Naive thymus-derived CD8-positive, alpha-beta T cell (primary cell): ENCODE measurements at places on chromosomes 7 and 10.

- DNase-seq, result no peak
Observed at GRCh38 chr10:118173296-118173695, 126.6 kb upstream of the RAB11FIP2 start.

- DNase-seq, result no peak
Observed at GRCh38 chr10:88840104-88840503, 11.5 kb downstream of the ANKRD22 start.

DNA sequence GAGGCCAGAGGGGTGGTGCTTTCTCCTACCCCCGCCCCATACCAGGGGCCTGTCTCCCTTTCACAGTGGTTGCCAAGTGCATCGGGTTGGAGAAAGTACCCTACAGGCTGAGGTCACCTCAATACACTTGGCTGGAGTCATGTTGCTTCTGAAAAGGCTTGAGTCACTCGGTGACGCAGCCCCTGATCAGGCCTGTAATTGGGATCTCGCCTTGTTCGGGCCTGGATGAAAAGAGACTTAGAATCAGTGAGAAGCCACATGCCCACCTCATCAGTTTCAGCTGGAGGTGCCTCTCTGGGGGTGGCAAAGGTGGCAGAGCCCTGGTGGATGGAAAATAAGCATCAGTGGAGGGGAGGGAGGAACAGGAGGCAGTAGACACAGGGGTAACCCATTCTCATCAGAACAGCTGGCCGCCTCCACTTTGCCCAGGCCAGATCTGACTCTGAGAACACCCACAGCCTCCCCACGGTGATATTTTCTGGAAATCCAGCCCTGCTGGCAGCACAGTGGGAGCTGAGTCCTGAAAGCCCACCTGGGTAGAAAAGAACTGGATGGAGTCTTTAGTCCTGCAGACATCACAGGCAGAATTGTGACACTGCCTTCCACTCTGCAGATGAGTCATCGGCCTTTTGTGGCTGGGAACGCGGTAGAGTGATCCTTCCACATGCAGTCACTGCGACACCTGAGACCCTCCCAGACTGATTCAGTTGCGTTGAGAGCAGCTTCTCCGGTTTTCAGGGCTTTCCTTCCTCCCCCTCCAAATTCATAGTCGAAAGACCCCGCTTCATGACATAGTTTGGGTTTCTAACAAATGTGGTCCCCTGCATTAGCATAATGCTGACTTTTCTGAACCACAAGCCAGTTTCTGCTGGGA lies 108.0 kb downstream of the GRK5 start:
- DNase-seq, result no peak

- DNase-seq, result no peak
Observed at GRCh38 chr10:86402283-86402941, 35.8 kb upstream of the GRID1 start.

DNA sequence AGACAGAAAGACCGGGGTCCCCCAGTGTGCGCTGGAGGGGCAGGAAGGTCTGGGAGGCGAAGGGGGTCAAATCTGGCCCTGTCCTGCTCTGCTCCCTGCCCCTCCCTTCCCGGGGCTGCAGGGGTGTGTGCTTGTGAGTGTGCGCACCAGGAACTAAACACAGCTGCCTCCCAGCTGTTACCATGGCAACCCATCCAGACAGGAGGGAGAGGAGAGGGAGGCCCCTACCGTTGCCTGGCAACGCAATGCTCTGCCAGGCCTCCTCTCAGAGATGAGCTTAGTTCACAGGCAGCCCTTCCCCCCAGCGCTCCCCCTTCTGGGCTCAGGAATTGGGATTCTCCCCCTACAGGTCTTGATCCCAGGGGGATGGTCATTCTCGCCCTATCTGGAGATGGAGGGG lies 6.1 kb downstream of the NYAP1 start:
- DNase-seq, result no peak

GRCh38 chr7:111571720-111572119 lies 9.4 kb upstream of the IMMP2L start:
- DNase-seq, result no peak

DNA sequence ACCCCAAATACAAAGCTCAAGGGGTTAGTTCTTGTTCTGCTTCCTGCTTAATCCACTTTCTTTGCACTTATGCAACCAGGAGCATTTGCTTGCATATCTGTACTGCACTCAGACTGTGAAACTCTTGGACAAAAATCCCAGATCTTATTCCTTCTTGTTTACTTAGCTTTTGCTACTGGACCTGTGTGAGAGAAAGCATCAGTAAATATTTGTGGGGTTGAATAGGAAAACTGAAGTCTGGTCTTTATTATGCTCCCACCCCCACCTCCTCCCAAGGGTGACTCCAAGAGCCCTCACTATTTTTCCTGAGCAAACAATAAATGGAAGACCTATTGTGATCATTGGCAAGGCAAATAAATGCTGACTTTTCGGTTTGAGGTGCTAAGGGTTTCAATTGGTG lies 57.1 kb upstream of the VSTM2A start:
- DNase-seq, result no peak

DNA sequence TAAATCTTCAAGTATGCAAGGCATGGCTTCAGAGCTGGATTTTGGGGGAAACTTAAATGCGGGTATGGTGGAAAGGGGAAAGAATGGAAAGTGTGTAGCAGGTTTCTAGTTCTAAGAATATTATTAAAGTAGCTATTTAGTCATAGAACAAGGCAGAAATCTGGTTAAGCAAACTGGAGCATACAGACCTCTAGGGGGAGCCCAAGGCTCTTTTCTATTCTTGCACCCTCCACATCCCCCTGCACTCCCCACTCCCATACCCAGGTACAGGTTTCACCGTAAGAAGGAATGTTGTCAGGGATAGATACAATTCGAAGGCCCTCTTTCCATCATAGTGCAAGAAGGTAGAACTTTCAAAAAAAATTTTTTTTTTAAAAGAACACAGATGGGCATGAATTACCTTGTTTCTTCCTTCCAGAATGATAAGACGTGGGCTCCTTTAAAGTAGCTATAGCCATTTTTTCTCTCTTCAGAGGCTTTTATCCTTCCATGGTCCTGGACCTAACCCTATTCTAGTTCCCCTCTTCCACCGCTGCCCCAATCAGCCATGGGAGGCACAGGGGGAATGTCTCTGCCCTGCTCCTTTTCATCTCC lies 41.5 kb upstream of the SMIM30 start:
- DNase-seq, result no peak

DNA sequence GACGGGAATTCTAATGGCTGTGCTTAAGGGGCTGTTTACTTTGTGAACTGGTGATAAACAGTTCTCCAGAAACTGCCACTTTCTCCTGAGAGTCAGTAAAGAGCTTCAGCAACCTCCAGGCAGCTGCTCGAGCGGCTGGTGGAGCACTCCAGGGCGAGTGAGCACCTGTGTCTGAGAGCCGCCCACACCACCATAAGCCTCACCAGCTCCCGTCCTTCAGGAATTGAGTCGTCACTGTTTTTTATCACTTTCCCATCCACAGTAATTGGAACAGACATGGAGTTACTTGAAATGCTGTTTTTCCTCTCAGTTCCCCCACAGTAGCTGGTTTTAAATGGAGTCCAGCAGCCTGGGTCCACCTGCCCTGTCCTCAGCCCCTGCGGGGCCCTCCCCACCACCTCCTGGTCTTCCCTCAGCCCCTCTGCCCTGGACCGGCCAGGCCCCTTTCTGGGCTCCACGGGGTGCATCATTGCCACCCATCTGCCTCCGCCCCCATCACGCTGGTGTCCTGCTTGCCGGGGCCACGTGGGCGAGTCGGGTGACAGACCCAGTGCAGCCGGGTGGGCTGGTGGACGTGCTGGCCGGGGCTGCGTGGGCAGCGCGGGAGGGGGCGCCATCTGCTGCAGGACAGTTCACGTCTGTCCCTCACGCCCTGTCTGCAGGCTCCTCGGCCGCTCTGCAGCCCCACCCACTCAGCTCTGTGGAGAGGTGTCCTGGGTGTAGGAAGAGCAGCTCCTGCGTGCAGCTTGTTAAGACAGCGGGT lies 56.0 kb downstream of the NKX6-2 start:
- DNase-seq, result no peak

GRCh38 chr7:106012935-106013439 lies 49.9 kb downstream of the CDHR3 start:
- no peak for DNase-seq

DNA sequence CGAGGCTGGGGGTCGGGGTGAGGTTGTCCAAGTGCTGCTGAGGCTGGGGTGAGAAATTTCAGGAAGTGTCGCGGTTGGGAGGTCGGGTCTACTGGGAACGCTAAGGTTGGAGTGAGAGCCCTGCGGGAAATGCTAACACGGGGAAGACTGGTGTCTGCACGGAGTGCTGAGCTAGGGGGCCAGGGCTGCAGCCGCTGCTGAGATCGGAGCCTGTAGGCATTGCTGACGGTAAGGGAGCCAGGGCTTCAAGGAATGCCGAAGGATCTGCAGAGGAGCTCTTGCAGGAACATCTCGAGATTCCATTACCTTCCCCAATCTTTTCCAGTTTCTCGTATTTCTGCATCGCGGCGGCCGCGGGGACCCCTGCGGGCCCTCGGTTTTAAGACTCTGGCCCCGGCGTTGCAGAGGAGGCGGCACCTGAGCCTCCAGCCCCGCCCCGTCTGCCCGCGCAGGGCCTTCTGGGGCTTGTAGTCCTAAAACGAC lies at the start of gene CDK5:
CDK5 (minus strand) TSS at position 392 of the 483 bp plus-strand sequence; CDS start at position 343, 49 bp downstream.
- DNase-seq, result no peak

- no peak for DNase-seq
Observed at GRCh38 chr7:25832929-25833328, 319.1 kb upstream of the NFE2L3 start.

DNA sequence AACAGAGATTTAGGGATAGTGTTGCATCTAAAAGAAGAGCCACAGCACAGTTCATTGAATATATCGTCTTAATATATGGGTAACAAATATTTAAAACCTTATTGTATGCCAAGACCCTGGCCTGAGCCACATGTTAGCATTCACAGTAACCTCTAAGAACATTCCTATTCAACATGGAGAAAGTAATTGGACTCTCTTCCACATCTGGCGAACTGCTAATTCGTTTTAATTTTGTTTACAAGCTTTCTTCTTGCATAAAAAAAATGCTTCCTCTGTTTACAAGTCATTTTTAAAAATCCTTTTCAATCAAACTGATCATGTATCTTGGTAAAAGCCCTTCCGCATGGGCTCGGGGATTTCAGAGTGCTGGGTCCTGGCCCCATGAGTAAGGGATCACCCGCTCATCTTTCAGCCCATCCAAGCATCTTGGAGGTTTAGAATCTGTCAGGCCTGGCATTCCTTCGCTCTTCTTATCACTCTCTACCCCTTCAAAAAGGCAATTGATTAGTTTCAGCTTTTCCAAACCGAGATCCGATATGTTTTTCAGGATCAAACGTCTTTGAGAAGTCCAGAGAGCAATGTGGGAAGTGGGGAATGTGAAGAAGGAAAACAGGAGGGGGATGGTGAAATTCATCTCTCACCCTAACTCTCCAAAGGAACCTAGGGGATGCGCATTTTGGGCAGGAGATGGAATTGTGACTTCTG lies 7.3 kb downstream of the TWIST1 start:
- no peak for DNase-seq

- DNase-seq, result no peak
Observed at GRCh38 chr7:155953781-155954549, 141.7 kb upstream of the SHH start.

GRCh38 chr10:44267007-44267406 lies 117.9 kb downstream of the CXCL12 start:
- DNase-seq, result no peak

DNA sequence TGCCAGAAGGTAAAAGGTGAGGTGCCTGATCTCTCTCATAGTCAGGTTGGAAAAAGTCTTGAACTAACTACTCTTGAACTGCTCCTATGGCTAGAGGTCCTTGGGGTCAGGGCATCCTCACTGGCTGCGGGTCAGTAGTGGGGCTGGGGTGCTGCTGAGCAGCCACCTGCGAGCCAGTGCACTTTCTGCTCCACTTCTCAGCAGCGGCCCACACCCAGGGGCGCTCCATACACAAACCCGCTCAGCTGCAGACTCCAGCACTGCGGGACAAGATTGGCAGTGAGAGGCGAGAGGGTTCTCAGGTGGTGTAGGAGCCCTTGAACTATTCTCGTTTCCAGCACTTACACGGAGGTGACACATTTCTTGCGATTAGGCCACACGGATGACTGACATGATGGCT lies 6.0 kb downstream of the ABCA13 start:
- DNase-seq, result no peak

DNA sequence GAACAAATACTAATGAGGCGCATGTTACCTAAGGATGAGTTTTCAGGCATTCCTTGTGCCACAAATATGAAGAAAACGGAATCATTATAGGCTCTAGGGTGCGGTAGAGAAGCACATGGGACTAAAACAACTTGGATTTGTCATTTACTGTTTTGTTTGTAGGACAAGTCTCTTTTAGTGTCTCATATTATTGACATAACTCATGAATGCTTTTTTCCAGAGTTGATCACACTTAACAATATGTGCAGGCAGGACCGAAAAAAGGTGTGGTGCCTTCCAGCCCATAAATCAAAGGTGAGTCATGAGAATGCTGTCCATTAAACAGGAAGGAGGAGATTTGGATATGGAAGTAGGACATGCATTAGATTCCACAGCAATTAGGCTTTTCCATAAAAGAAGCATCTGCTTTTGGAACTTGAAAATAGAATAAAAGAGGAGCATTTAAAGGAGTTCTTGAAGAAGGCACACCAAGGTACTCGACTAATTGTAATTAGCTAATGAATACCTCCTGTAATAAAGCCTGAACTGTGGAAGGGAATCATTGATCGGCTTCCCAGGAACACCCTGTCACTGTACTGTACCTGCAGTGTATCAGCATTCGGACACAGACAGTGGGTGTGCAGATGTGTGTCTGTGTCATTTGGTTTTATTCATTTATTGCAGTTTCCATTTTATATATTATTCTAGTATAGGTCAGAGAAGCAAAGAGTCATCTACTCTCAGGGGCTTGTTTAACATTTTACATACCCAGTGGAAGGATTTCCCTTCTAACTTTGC lies 119.7 kb upstream of the KLF14 start:
- DNase-seq, result no peak

GRCh38 chr10:86657396-86658011 lies 3.2 kb downstream of the OPN4 start:
- DNase-seq, result no peak

DNA sequence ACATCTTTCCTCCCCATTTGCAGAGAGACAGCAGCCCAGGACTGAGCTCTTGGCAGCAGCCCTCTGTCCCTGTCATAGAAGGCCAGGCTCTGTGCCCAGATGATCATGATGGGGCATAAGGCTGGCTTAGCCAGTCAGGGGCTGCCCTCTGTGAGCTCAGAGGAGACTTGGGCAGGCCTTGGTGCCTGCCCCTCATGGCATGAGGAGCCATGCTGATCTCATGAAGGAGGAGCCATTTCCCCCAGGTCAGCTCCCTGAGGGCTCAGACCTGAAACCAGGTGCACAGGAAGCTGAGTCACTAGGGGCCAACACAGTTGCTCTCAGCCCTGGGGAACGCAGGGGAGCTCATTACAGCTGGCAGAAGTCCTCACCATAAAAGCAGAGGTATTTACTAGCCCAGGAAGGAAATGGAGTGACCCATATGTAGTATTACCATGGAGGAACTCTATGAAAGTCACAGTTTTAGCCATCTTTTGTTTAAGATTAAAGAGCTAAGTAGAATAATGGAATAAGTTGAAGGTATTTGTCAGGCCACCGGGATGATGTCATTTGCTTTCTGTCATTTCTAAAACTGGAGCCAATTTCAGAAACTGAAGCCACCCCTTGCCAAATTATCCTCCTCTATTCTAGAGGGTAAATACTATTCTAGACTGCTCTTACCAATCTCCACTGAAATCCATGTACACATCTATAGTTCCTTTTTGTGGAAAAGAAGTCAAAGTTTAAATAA lies 362.4 kb upstream of the ZNF32 start:
- no peak for DNase-seq

GRCh38 chr7:73521636-73522104 lies 423 bp downstream of the BAZ1B start:
- DNase-seq, result no peak
